ENCODE measurements at places on chromosomes 2 and 18. TPM values are rescaled to one million over a fixed set of nuclear protein-coding genes. Genes with fewer than 3 reads are reported as not detected.

DUSP19 gene
- 0.79 TPM for polyA plus RNA-seq

LYG2 gene
- not detected for polyA plus RNA-seq

SLC4A3 gene
- polyA plus RNA-seq = 2.7 TPM

CYP26B1 gene
- polyA plus RNA-seq = 14.3 TPM

BMPR2 gene
- 17.7 TPM for polyA plus RNA-seq

AGXT gene
- polyA plus RNA-seq = 0.39 TPM
